Ovary (tissue), 10 donors: ENCODE measurements at places on chromosomes 16 and 17.

- DNase-seq = no peak
Observed at GRCh38 chr17:153851-154250, 16.5 kb downstream of the SCGB1C2 start.

GRCh38 chr17:75512926-75513640, 2.3 kb downstream of the CASKIN2 start:
- DNase-seq = no peak

- no peak for DNase-seq
Observed at GRCh38 chr17:3773511-3773910, 27.5 kb downstream of the ITGAE start.

- no peak for DNase-seq
Observed at GRCh38 chr17:11031787-11032186, 193.9 kb upstream of the PIRT start.

GRCh38 chr16:19706846-19707245, 11.2 kb downstream of the KNOP1 start:
- DNase-seq = no peak

GRCh38 chr16:68217506-68217905, 18.4 kb downstream of the ESRP2 start:
- no peak for DNase-seq

- no peak for DNase-seq
Observed at GRCh38 chr16:85683363-85683762, 5.4 kb downstream of the GINS2 start.

DNA sequence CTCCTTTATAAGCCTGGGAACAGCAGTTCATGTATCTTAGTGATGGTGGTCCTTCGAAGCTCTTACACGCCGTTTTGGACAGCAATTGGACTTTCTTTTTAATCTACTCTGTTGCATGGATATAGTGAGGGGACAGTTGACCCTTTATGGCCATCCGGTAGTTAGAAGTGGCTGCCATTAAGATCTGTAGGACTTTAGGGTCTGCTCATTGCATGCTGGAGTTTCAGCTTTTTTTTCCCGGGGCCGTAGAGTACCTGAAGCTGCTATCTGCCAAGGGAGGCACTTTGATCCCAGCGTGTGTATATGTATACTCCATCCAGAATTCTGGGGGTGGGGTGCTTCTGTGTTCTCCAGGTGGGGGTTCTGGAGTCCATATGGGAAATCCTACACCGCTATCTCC, 1.2 kb downstream of the CYB5D1 start:
- DNase-seq = no peak

DNA sequence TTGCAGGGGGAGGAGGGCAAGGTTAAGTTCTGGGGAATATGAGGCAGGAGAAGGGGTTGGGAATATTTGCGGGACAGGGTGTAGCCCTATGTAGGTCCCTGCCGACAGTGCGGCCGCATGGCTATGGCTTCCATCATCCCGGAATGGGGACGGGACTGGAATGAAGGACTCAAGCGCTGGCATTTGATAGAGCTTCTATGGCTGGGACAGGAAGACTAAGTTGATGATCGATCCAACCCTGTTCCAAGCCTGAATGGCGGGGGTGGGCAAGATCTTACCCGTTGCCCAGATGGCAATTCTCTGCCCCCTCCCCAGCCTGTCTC, 47.1 kb downstream of the SRCIN1 start:
- DNase-seq = no peak

DNA sequence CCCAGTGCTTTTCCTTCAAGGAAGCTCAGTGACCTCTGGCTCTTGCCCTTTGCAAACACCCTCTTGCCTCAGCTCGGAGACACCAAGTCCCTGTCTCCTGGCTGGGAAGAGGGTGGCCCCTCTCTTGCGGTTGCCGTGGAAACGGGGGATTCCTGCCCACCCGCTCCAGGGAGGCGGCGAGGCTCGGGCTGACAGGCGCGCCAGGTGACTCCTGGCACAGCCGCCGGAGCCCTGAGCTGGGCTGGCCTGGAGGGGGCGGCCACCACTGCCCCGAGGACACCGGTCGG, 71.4 kb downstream of the ABR start:
- DNase-seq = no peak
